Fibroblast of skin of scalp (primary cell): ENCODE measurements at places on chromosomes 6 and 20.
A peak's percentile ranks its signal among the peaks of the same experiment; 100 is the strongest.

- DNase-seq = peak; percentile 68
Measured at GRCh38 chr6:68233623-68234022, 401.5 kb upstream of the ADGRB3 start.

GRCh38 chr6:77123527-77123926, 339.8 kb downstream of the HTR1B start:
- no peak for DNase-seq

GRCh38 chr6:145075425-145075824, 659.9 kb downstream of the EPM2A start:
- no peak for DNase-seq

- no peak for DNase-seq
Measured at GRCh38 chr6:150680510-150680909, 80.8 kb downstream of the PLEKHG1 start.

- DNase-seq = peak; percentile 56
Measured at GRCh38 chr20:10560686-10561085, 113.1 kb downstream of the JAG1 start.

DNA sequence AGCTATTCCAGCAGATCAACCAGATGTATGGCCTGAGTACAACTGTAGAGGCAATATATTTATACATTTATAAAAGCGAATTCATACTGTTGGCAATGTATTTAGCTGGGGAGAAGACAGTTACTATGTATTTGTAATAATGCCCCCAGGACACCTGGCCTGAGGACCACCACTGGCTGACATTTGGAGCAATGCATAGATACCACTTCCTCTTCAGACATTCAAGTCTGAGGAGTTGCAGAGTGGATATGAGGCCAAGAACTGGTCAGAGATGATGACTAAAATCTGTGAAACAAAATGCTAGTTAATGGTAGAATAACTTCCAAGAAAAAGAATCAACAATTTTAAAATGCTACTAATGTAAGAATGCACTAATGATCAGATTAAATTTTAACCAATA, 462.3 kb downstream of the CDC5L start:
- DNase-seq = no peak

- no peak for DNase-seq
Measured at GRCh38 chr6:94636780-94637385, 940.5 kb upstream of the MANEA start.

DNA sequence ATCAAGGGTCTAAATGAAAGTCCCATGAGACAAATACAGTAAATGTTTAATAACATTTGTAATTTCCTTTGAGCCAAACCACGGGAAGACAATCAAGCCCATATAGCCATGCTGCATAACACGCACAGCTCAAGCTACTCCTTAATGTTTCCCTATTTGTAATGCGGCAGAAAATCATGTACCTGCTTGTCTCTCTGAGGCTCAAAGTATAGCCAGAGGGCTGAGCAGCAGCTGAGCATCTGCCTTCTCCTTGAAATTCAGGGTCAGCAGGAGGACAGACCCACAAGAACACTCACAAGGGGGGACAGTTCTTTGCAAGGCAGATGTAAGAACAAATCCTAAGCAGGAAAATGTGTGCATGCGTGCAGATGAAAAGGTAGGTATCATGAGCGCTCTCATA, 45.8 kb upstream of the JARID2 start:
- DNase-seq = no peak

DNA sequence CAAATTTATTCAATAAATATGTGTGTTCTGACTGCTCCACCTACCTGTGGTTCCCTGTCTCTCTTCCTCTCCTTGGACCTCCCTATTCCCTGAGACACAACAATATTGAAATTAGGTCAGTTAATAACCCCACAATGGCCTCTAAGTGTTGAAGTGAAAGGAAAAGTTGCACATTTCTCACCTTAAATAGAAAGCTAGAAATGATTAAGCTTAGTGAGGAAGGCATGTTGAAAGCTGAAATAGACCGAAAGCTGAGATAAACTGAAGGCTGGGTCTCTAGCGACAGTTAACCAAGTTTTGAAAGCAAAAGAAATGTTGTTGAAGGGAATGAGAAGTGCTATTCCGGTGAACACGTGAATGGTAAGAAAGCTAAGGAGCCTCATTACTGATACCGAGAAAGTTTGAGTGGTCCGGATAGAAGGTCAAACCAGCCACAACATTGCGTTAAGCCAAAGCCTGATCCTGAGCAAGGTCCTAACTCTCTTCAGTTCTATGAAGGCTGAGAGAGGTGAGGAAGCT, 34.1 kb downstream of the UST start:
- DNase-seq = no peak

- no peak for DNase-seq
Measured at GRCh38 chr6:14217728-14218518, 100.4 kb downstream of the CD83 start.

DNA sequence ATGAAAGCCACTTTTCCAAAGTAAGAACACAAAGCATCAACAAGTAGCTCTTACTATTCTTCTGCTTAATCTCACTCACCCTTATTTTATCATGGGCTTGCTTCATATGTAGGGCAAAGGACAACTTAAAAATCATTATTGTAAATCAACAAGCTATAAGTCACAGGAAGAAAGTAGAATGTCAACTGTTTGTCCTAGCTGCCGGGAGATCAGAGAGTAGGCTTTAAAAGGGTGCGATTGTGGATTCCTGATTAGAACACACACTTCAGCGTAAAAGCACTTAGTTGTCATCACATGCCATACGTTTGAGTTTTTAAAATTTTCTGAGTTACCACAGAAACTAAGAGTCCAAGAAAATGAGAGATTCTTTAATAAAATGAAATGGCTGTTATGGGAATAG, 44.4 kb upstream of the NHSL1 start:
- DNase-seq = no peak

DNA sequence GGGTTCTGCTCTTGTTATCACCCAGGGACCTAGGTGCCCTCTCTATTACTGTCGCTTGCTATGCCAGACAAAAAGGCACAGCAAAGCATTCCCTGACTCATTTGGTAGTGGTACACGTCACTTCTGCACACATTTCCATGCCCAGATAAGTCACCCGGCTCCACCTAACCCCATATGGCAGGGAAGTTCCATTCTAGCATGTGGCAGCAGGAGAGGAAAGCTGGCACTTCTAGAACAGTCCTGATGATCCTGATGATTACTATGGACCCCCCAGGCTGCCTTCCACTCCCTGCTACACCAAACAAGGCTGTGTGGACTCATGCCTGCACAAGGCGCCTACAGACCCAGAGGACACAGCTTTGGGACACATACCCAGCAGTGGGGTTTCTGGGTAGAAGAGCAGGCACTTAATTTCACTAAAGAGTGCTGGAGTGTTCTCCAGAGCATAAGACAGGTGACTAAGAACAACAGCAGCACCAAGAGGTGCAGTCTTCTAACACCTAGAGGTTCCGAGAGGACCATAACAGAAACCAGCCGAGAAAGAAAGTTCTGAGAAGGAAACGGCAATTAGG, 53.5 kb upstream of the NELFCD start:
- no peak for DNase-seq

GRCh38 chr6:157430834-157431233, 49.8 kb downstream of the ZDHHC14 start:
- no peak for DNase-seq

DNA sequence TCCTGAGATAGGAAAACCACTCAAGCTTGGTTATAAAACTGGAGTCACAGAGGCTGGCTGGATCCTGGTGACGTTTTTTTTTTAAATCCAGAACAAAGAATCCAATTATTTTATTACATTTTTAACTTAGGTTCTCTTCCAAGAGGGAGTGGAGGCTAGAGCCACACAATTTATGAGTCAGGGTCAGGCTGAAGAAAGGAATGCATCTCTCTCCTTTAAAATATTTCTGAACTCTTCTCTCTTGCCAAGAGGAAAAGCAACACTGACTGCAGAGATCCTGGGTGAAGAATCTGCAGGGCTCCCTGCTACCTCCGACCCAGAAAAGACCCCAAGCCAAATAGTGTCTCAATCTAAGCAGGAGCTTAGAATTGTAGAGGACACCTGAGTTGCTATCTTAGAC, 88.5 kb upstream of the SSTR4 start:
- peak; percentile 56 for DNase-seq

- DNase-seq = no peak
Measured at GRCh38 chr6:13141387-13141786, 186.9 kb downstream of the TBC1D7 start.

- DNase-seq = no peak
Measured at GRCh38 chr6:150959166-150959565, 93.7 kb downstream of the MTHFD1L start.

DNA sequence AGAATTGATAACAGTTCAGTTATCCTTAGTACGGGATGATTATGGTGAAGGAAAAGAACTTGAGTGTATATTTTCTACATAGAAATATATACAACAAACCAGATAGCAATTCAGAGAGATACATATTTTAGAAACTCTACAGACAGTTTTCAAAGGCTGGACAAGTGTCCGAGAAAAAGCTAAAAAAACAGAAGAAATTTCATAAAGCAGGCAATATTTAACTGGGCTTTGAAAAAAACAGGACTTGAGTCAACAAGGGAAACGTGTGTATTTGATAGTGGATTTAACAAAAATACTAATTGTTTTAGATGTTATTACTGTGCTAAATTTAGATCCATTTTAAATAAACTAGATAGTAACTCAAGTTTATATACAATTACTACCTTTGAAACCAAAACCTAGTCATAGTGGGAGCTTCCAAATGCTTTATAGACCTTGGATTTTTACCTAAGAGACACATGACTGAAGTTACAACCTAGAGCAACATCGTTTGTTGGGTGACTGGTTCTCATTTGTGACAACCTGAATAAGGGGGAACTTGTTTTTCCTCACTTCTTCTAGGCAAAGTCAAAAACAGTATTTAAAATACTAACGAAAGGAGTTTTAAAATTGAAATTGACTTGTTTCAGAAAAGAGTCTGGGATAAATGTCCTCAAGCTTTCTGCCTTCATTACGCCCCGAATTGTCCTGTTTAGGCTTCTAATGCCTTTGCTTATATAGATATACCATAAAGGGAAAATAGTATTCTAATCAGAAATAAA, 116.7 kb upstream of the PRSS16 start:
- no peak for DNase-seq

GRCh38 chr20:36355469-36356171, 49.5 kb downstream of the DLGAP4 start:
- no peak for DNase-seq

DNA sequence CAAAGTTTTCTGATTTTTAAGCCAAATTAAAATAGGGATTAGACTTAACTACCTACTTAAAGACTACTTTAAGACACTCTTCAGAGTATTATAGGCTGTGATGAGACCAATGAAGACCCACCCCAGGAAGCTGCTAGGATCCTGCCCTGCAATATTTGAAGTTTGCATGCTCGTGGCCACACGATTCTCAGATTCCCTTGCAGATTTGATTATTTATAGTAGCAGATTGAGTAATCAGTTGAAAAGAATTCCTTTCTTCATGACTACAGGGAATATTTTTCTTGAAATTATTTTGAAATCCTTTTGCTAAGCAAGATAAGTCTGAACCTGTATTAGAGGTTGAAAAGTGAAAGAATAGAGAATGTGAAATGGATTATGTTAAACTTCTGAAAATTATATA, 122.3 kb downstream of the B3GAT2 start:
- DNase-seq = peak; percentile 22

DNA sequence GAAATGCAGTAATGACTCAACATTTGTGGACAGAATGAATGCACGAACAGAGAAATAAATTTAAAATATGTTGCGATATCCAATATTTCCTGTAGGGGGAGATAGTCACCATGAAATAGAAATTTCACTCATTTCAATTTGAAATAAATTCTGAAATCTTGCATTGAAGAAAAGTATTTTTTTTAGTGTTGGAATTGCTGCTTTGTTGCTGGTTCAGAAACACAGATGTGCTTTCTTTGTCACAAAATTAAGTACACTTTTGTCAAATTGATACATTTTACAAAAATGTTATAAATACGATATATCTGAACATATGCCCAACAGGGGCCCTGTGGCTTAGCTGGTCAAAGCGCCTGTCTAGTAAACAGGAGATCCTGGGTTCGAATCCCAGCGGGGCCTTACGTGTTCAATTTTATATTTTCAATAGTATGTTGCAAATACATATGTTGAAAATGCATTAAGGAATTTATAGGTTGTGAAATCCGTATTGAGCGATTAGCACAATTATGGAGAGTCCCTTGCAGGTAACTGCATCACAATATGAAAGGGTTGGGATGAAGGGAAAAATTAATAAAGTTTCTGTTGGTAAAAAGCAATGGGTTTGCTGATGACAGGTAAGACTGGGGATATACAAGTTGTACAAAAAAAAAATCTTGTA, 85.4 kb upstream of the PRSS16 start:
- peak; percentile 81 for DNase-seq

- no peak for DNase-seq
Measured at GRCh38 chr6:1104988-1105670, 206.8 kb upstream of the FOXQ1 start.

GRCh38 chr6:143362192-143362558, 88.3 kb downstream of the ADAT2 start:
- DNase-seq = no peak

DNA sequence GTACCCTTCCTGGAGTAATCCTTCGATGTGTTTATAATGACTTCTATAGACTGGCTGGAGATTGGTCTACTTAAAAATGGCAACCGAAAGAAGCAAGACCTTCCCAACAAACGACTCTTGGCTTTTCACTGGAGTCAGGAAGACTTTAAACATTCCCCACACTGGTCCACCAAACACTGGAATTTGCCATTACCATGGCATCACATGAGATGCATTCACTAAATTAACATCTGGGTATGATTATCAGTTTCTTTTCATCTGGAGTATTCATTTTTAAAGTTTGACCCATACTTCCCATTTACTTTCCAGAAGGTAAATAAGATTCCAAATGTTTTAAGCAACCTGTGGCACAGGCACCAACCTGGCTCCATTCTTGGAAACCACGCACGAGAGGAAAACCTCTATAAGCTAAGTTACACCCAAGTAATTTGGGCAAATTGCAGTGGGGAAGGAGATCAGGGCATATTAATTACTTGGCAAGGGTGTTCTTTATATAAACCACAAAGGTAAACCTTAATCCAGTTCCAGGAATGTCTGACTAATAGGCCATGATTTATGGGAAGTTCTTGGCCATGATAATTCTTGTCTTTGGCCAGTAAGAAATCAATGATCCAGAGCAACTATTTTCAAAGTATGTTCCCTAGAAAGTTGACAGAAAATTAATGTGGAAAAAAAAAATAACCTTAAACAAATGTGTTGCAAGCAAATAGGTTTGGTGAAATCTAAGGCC, 190.0 kb upstream of the COL21A1 start:
- DNase-seq = no peak
